ENCODE measurements at places on chromosomes 7 and 10. TPM values are rescaled to one million over a fixed set of nuclear protein-coding genes. Genes with fewer than 3 reads are reported as not detected.

The LRRC17 gene
- 7.7 TPM for total RNA-seq

The ANXA8L1 gene
- 0.90 TPM for total RNA-seq

The CRHR2 gene
- not detected for total RNA-seq

The PNLIPRP1 gene
- not detected for total RNA-seq

The FOXK1 gene
- 64.1 TPM for total RNA-seq

The PARG gene
- total RNA-seq = 41.0 TPM

The ELAPOR2 gene
- total RNA-seq = 6.7 TPM

The MMP21 gene
- not detected for total RNA-seq

The GPNMB gene
- 66.8 TPM for total RNA-seq

DNA sequence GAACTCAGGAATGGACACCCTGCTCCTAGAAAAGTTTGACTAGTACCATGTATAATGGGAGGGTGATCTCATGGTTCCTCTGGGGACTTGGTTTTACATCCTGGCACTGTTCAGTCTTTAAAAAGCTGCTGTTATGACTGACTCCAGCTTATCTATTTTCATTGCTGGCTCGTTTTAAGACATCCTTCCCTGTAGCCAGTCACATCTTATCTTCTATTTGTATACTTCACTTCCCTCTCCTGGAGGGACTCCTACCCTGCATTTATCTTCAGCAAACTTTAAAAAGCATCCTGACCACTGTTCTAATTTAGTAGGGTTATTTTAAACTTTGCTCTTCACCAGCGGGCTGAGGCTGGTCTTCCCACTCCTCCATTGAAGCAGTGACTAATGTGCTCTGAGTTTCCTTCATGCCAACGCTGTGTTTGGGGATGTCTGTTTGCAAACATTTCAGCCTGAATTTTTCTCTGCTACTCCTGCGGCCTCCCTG lies 72.9 kb upstream of the ARMC3 start:
- no peak overlapping the region for H3K27ac ChIP-seq
- H3K36me3 ChIP-seq = no peaks in the 10 kb centered on the region
- H3K4me1 ChIP-seq = no peaks in the 10 kb centered on the region
- no peak for DNase-seq

DNA sequence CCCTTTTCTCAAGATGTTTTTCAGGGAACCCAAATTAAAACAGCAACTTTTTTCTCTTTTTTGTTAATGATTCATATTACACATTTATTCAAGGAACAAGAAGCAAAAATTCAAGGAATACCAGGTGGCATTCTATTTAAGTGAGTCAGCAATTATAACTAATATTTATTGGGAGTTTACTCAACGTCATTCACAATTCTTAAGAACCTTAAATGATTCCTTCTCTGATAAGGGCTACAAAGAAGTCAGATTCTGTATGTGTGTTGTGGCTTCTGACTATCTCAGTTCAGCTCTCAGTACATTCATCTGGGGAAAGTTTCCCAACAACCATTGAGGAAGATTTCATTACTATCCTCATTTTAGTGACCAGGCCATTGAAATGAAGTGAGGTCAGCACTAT lies 470.7 kb upstream of the AKR1E2 start:
- DNase-seq = no peak
- H3K4me1 ChIP-seq = no peaks in the 10 kb centered on the region
- H3K4me3 ChIP-seq = no peak overlapping the region
- no peaks in the 10 kb centered on the region for H3K27me3 ChIP-seq

DNA sequence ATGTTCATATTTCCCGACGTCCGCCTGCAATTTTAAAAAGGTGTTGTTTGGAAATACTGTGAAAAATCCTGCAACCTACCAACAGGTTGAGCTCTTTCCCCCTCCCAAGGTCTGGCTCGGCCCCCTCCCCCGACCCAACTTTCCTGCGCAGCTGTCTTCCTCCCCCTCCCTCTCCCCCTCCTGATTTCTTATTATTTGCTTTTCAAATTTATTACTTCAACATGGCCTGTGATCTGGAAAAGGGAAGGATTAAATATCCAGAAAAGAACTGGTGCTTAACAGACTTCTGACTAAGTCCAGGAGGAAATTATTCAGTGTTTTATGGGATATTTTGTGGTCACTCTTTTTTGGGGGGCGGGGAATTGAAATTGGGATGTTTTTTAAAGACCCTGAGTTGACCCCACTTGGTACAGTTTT lies 2.4 kb downstream of the ARID5B start:
- no peaks in the 10 kb centered on the region for H3K36me3 ChIP-seq
- H3K4me3 ChIP-seq = peak overlapping the region; percentile 83
- H3K27ac ChIP-seq = peak overlapping the region; percentile 100
- no peak for DNase-seq
- no peaks in the 10 kb centered on the region for H3K27me3 ChIP-seq
- H3K4me1 ChIP-seq = peaks cover 4% of the 10 kb centered on the region

- H3K4me1 ChIP-seq = no peaks in the 10 kb centered on the region
- peak; percentile 58 for DNase-seq
- H3K36me3 ChIP-seq = no peaks in the 10 kb centered on the region
- H3K27ac ChIP-seq = peak overlapping the region; percentile 88
Observed at GRCh38 chr10:17216217-17216900, 11.7 kb upstream of the VIM start.

DNA sequence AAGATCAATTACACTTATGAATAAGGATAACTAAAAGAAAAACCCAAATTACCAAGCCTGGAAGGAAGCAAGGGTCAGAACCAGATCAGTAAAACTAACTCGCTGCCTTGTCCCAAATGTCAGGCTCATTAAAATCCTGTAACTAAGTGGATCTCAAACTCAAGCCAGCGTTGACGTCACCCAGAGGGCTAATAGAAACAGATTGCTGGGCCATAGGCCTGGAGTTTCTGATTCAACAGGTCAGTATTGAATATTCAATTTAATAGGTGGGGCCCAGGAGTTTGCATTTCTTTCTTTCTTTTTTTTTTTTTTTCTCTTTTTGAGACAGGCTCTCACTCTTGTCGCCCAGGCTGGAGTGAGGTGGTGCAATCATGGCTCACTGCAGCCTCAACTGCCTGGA lies 397.0 kb downstream of the CALN1 start:
- no peaks in the 10 kb centered on the region for H3K36me3 ChIP-seq
- no peaks in the 10 kb centered on the region for H3K4me1 ChIP-seq
- no peak overlapping the region for H3K27ac ChIP-seq
- H3K27me3 ChIP-seq = no peaks in the 10 kb centered on the region
- H3K4me3 ChIP-seq = no peak overlapping the region

DNA sequence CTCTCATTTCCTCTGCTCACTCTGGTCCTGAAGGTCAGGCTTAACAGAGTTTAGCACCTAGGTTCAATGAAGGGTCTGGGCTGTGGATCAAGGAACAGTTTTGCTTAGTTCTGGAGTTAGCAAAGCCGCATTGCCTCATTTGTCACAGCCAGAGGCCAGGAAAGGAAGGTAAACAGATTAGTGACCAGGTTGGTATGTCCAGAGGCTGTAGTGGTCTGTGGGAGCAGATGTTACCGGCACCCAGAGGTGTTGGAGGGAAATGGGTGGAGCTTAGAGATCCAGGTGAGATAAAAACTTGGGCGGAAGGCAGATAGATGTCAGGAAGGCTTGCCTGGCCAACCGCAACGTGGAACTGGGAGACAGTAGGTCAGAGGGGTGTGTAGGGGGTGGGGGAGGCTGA lies 36.6 kb upstream of the ZMIZ2 start:
- H3K4me3 ChIP-seq = no peak overlapping the region
- no peak for DNase-seq
- no peak overlapping the region for H3K27ac ChIP-seq
- no peaks in the 10 kb centered on the region for H3K36me3 ChIP-seq
- no peaks in the 10 kb centered on the region for H3K27me3 ChIP-seq
- H3K4me1 ChIP-seq = no peaks in the 10 kb centered on the region

- H3K27ac ChIP-seq = no peak overlapping the region
- H3K4me3 ChIP-seq = no peak overlapping the region
- DNase-seq = no peak
Observed at GRCh38 chr7:33195264-33195663, 65.9 kb downstream of the BBS9 start.

DNA sequence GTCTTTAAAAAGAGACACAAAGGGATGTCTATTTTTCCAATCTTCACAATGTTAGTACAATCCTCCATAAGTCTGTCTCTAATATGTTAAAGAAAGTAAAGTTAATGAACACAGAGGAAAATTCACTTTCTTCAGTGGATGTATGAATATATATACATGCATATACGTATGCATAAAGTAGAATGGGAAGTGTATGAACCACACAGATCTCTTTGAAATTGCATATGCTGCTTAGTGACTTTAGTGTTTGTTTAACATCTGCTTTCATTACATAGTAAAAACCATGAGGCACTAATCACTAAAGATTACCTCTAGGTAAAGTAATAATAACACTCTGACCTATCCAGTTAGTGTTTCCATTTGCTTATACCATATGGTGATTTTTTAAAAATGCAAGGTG lies 451.2 kb downstream of the SEMA3D start:
- no peaks in the 10 kb centered on the region for H3K36me3 ChIP-seq
- no peak for DNase-seq
- no peak overlapping the region for H3K4me3 ChIP-seq
- H3K27ac ChIP-seq = no peak overlapping the region
- no peaks in the 10 kb centered on the region for H3K4me1 ChIP-seq

DNA sequence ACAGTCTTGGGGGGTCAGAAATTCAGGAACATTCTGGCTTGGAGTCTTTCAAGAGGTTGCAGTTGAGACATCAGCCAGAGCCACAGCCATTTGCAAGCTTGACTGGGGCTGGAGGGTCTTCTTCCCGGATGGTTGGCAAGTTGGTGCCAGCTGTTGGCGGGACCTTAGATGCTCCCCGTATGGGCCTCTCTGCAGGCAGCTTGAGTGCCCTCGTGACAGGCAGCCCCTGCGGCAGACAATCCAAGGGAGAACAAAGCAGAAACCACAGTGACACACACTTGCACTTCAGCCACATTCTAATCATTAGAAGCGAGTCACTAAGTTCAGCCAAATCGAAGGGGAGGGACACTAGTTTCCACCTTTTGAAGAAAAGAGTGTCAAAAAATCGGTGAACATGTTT lies 59.4 kb upstream of the MXI1 start:
- H3K27me3 ChIP-seq = no peaks in the 10 kb centered on the region
- H3K4me1 ChIP-seq = no peaks in the 10 kb centered on the region
- no peak overlapping the region for H3K4me3 ChIP-seq

DNA sequence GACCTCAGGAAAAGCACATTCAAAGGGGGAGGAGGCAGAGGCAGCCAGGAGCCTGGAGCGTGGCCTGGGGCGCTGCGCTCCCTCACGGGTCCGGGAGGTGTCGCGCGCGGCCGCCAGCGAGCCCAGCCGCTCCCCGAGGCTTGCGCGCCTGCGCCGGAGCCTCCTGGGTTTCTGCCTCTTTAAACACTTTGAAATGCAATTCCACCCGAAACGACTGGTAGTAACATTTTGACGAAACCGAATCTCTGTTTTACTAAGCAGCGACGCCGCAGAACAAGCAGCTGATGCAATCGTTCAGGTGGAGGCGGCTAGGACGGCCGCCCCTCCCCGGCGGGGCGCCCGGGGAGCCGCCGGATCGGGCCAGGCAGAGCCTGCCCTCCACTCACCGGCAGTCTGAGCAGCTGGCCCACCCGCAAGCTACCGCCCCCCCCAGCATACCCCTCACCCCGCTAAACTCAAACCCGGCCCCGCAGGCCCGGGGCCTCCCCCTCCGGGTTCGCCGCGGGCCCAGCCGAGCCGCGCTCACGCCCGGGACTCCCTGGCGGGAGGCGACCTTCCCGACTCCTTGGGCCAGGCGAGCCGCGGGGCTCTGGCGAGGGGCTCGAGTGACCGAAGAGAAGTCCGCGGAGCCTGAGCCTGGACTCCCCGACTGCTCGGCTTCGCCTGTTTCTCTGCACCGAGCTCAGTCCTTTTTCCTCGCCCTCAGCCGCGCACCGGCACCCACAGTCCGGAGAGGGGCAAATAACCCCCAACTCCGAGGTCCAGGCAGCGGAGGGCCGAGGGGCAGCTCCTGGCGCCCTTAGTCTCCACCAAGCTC lies 3.2 kb downstream of the MKX start:
- peak overlapping the region; percentile 85 for H3K27ac ChIP-seq
- peak; percentile 87 for DNase-seq
- H3K27me3 ChIP-seq = peaks cover 17% of the 10 kb centered on the region
- H3K4me3 ChIP-seq = peak overlapping the region; percentile 37
- peaks cover 21% of the 10 kb centered on the region for H3K4me1 ChIP-seq

DNA sequence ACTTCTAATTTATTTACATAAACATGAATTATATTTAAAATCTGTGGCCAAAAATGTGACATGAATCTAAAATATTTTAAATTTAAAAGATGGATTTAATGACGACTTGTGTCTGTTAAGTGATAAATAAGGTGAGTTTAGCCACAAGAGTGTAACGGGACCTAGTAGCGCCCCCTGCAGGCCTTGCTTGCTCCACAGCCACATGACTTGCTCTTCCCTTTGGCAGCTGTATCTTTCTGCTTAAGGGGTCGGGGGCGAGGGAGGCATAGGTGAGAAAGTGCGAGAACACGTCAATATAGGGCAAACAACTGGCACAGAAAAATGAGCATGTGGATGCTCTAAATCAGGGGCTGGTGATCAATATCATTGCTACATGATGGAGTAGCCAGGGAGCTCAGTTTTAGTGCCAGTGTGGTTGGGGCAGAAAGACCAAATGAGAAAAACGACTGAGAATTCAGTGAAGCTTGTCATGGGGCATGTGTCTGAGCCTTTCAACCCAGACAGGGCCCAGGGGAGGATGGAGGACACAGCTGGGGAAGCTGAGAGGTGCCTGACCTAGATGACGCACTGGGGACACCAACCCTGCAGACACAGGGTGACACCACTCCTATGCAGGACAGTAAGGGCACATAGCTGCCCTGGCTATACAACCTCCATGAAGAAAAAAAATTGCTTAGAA lies 49.8 kb downstream of the PAXIP1 start:
- no peaks in the 10 kb centered on the region for H3K27me3 ChIP-seq
- no peak overlapping the region for H3K4me3 ChIP-seq
- no peaks in the 10 kb centered on the region for H3K4me1 ChIP-seq

- H3K4me3 ChIP-seq = no peak overlapping the region
- H3K4me1 ChIP-seq = no peaks in the 10 kb centered on the region
- DNase-seq = no peak
Observed at GRCh38 chr10:124394583-124394982, 24.1 kb downstream of the OAT start.

DNA sequence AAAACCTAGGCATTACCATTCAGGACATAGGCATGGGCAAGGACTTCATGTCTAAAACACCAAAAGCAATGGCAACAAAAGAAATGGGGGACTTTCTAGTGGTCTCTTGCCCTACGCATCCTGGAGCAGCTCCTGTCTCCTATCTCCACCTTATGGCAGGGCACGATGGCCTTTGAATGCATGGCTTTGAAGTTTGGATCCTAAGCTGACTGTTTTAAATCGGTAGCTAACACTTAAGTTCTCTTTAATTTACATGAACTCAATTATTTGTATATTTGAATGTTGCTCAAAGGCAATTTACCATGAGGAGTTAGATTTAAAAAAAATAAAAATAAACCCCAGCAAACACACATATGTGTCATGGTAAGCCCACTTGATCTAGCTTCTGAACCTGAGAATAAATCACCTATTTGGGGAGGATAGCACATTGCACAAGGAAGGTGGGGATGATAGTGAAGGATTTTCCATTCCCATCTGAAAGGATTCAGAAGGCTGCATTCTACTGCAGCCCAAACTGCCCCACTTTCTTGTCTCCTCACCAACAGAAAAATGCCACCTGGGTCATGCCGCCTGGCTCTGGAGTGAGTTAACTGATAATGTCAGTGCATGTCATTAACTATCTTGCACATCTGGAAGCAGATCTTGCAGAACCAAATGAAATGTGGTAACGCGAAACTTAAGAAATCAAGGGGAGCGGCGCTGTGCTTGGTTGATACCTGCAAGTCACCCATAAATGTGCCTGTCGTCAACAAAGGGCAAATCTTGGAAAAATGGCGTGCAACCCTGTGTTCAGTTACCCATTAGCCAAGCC lies 12.4 kb downstream of the KLF6 start:
- no peaks in the 10 kb centered on the region for H3K4me1 ChIP-seq
- H3K27me3 ChIP-seq = no peaks in the 10 kb centered on the region
- no peak overlapping the region for H3K4me3 ChIP-seq
- DNase-seq = no peak

- H3K27me3 ChIP-seq = no peaks in the 10 kb centered on the region
- no peak overlapping the region for H3K4me3 ChIP-seq
- H3K27ac ChIP-seq = no peak overlapping the region
Observed at GRCh38 chr7:106598663-106599342, 62.2 kb downstream of the CCDC71L start.
